ENCODE measurements at places on chromosomes 11 and 22.

DNA sequence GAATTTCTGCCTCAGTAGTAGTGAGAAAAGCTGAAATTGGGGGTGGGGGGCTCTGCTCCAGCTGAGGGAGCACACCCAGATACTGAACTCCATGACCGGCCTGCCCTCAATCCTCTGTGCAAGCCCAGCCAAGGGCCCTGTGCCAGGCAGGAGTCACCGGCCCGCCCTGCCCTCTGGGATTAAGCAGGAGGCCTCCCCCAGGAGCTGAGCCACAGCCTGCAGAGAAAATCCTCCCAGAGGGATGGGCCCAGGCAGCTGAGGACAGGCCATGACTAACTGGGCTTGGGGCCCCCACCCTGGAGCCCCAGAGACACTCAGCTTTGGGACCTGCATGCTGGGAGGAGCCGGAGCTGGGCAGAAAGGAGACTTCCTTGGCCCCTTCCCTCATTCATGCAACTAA lies 48.8 kb downstream of the MN1 start:
- H3K4me3 ChIP-seq: no peak overlapping the region
- peak overlapping the region; percentile 57 for H3K27ac ChIP-seq
- no peaks in the 10 kb centered on the region for H3K27me3 ChIP-seq
- peak; percentile 95 for DNase-seq

GRCh38 chr22:19756288-19757128 lies 4.1 kb upstream of the TBX1 start:
- H3K4me1 ChIP-seq: peaks cover 43% of the 10 kb centered on the region
- H3K27me3 ChIP-seq: peaks cover 87% of the 10 kb centered on the region
- no peak overlapping the region for H3K27ac ChIP-seq
- peak overlapping the region; percentile 26 for H3K4me3 ChIP-seq
- H3K36me3 ChIP-seq: no peaks in the 10 kb centered on the region

DNA sequence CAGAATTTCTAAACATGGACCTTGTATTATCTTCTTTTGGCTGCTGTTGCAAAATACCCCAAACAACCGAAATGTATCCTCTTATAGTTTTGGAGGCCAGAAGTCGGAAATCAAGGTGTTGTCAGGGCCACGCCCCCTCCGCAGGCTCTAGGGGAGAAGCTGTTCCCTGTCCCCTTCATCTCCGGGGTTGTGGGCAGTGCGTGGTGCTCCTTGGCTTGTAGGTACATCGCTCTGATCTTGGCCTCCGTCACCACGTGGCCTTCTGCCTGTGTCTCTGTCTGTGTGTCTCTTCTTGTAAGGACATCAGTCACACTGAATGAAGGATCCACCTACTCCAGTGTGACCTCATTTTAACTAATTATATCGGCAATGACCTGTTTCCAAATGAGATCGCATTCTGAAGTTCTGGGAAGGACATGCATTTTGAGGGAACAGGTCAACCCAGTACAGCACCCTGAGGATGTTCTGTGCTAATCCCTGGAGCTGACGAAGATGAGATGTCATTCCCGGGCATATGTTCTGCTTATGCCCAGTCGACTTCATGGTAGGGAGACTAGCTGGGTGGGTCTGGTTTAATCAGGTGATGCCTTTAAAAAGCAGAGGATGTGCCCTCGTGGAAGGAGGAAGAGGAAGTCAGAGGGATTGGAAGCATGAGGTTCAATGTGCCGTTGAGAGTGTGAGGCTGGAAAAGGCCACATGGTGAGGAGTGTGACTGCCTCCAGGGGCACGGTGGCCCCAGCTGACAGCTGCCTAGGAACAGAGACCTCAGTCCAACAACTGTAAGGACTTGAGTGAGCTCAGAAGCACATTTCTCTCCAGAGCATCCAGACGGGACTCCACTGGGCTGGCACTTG lies 531.1 kb downstream of the TBC1D22A start:
- H3K27ac ChIP-seq: peak overlapping the region; percentile 42
- peaks cover 13% of the 10 kb centered on the region for H3K4me1 ChIP-seq
- no peak overlapping the region for H3K4me3 ChIP-seq
- no peaks in the 10 kb centered on the region for H3K27me3 ChIP-seq

DNA sequence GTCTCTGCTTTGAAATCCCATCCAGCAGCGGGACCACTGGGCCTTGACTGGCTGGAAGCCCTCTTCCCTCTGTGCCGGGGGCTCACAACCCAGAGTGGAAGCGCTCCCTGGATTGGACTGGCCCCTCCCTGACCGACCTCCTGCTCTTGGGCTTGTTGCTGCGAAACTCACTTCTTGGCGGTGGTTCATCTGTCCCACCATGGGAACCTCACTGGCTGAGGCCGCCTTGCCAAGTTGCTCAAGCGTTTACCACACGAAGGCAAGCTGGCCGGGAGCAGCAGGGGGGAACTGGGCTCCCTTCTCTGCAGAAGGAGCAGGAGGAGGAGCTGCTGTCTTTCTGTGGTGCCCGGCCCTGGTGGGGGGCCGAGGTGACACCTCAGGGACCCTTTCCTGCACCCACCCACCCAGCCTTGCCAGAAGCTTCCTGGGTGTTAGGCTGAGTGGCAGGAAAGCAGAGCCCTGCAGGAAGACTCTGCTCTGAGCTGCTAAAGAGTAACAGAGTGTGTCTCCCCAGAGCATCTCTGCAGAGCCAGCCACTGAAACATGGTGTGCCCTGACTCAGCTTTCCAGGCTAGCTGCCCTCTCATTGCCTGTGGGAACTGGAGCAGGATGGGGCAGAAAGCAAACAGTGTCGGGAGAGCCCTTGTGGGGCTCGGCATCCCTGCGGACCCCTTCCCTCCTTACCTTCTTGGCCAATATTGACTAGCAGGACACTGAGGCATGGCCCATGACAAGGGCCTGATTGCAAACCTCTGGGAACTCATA lies 88.5 kb upstream of the ALX4 start:
- no peak for DNase-seq
- no peak overlapping the region for H3K27ac ChIP-seq
- peaks cover 23% of the 10 kb centered on the region for H3K27me3 ChIP-seq
- H3K4me3 ChIP-seq: no peak overlapping the region
- H3K4me1 ChIP-seq: no peaks in the 10 kb centered on the region

DNA sequence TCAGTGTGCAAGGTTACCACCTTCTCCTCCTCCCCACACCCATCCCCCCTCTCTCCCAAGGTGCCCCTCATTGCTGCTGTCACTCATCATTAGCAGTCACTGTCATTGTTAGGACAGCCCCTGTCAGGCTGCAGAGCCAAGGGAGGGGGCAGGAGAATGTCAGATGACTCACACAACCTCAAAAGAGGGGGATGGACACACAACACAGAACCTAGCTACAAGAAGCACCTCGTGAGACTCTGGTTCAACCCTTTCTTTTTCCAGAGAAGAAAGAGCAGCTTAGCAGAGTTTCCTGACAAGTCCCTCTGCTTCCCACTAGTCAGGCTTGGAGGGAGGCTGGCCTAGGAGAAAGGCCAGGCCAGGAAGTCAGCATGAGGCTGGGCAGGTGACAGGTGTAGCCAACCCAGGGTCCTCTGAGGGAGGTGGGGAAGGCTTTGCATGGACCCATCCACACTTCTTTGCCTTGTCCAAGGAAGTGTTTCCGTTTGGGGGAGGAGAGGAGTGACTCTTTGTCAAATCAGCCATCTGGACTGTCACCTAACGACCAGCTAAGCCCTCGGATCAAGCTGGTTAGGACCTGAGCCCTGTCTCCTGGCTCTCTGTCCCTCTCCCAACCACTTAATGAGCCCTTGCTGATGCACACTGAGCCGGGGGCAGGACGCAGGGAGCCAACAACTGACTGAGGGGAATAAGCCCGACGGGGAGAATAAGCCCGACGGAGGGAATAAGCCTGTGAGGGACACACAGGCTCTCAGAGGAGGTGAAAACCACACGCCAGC lies 18.3 kb downstream of the ADORA2A start:
- no peaks in the 10 kb centered on the region for H3K27me3 ChIP-seq
- H3K36me3 ChIP-seq: no peaks in the 10 kb centered on the region
- no peak overlapping the region for H3K4me3 ChIP-seq
- DNase-seq: no peak
- no peak overlapping the region for H3K27ac ChIP-seq

GRCh38 chr11:47514825-47515647 lies 37.9 kb downstream of the CELF1 start:
- no peaks in the 10 kb centered on the region for H3K36me3 ChIP-seq
- H3K27me3 ChIP-seq: no peaks in the 10 kb centered on the region
- peak overlapping the region; percentile 76 for H3K27ac ChIP-seq
- DNase-seq: no peak
- no peak overlapping the region for H3K4me3 ChIP-seq

DNA sequence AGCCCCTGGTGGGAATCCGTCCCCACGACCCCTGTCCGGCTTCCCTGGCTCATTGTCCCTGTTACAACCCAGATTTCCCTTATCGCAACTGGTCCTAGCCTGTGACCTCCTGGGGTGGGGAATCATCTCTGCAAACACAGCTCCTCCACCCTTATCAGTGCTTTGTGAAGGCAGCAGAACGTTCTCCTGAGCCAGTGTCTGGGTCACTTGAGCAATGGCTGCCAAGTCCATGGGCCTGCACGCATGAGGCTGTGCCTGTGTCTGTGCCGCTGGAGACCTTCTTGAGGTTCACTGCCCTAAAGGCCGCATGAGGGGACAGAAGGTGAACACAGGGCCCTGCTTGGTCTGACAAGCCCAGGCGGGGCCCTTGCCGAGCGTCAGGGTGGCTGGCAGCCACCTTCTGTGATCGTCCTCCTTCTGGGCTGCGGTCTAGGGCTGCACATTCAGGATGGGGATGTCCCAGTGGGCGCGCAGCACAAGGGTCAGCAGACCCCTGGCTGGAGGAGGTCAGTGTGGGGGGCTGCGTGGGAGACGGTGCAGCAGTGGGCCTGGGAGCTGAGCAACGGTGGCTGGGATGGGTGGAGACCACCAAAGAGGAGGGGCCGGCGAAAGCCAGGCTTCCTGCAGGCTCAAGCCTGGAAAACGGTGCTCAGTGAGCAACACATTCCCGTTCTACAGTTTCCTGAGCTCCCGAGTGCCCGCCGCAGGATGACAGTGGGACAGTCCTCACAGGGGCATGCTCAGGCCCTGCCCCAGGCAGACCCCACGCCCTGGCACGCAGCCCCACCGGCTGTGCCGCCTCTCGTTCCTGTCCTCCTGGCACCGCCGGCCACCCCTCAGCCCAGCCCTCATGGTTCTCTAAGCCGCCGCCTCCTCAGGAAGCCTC lies 74.1 kb downstream of the CDKN1C start:
- no peak for DNase-seq
- H3K4me1 ChIP-seq: peaks cover 19% of the 10 kb centered on the region
- no peaks in the 10 kb centered on the region for H3K36me3 ChIP-seq
- no peak overlapping the region for H3K27ac ChIP-seq
- H3K27me3 ChIP-seq: no peaks in the 10 kb centered on the region
- H3K4me3 ChIP-seq: no peak overlapping the region

DNA sequence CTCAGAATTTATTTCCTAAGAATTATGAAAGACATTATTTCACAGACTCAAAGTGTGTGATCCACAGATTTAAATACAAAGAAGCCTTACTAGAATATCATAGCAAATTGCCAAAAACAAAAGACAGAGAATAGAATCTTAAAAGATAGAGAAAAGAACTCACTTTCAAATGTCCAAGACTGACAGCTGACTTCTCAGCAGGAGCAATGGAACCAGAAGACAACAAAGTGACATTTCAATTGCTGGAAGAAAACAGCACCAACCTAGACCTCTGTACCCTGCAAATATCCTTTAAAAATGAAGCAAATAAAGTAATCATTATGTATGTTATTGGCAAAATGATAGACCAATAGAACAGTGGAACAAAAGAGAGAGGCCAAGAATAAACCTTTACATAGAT lies 109.2 kb downstream of the TTC17 start:
- no peak for DNase-seq
- H3K4me1 ChIP-seq: no peaks in the 10 kb centered on the region

DNA sequence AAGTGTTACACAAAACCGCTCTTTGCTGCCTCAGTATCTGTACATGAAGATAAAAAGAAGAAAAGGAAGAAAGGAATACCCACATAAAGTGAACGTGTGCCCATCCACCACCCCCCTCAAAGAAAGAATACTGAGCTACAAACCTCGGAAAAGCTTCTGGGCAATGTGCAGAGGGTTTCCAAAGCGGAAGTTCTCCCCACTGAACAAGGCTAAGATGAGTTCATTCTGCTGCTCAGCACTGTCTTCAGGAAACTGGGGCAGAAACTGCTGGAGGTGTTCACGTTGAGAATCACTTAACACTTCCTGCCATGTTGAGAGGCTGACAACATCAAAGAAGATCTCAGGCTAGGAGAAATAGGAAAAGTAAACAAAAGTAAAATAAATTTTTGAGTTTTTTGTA lies 6.9 kb downstream of the NFRKB start:
- no peaks in the 10 kb centered on the region for H3K27me3 ChIP-seq
- no peaks in the 10 kb centered on the region for H3K4me1 ChIP-seq
- no peak overlapping the region for H3K27ac ChIP-seq
- H3K36me3 ChIP-seq: peaks cover 83% of the 10 kb centered on the region

DNA sequence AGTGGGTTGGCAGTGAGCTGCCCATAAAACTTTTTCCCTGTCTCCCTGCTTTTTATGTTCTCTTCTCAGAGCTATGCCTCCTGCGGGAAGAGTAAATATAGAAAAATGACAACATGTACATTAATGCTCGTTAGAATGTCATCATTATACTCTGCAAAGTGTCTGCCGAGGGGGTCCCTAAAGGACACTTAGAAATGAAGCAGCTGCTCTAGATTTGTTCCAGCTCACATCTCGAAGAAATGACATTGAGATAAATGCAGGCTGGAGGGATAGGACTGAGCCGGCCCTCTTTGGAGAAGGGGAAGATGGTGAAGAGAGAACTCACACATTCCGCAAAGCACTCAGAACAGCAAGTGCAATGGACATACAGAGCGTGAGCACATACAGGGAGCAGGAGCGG lies 240.0 kb downstream of the NXPE2 start:
- no peak overlapping the region for H3K4me3 ChIP-seq
- DNase-seq: no peak
- H3K27ac ChIP-seq: no peak overlapping the region
- no peaks in the 10 kb centered on the region for H3K4me1 ChIP-seq
- H3K27me3 ChIP-seq: peaks cover 2% of the 10 kb centered on the region

GRCh38 chr11:21988477-21988876 lies 204.4 kb upstream of the ANO5 start:
- no peaks in the 10 kb centered on the region for H3K27me3 ChIP-seq
- H3K4me1 ChIP-seq: no peaks in the 10 kb centered on the region
- DNase-seq: no peak
- H3K36me3 ChIP-seq: no peaks in the 10 kb centered on the region

GRCh38 chr22:11627798-11628650 lies 3900.0 kb upstream of the OR11H1 start:
- no peaks in the 10 kb centered on the region for H3K36me3 ChIP-seq
- no peaks in the 10 kb centered on the region for H3K27me3 ChIP-seq
- H3K27ac ChIP-seq: no peak overlapping the region
- no peak overlapping the region for H3K4me3 ChIP-seq

All from tibial artery (tissue), 4 donors.